T-cell (primary cell): ENCODE measurements at places on chromosomes 6 and 20. TPM values are rescaled to one million over a fixed set of nuclear protein-coding genes. Genes with fewer than 3 reads are reported as not detected.

RIN2 gene
- 0.89 TPM for total RNA-seq

- no peaks in the 10 kb centered on the region for H3K4me1 ChIP-seq
- H3K36me3 ChIP-seq = no peaks in the 10 kb centered on the region
Measured at GRCh38 chr6:77457720-77458349, 5.5 kb downstream of the HTR1B start.

GRCh38 chr6:12586721-12587480, 129.7 kb upstream of the PHACTR1 start:
- no peaks in the 10 kb centered on the region for H3K27me3 ChIP-seq
- no peak overlapping the region for H3K27ac ChIP-seq
- DNase-seq = no peak
- no peak overlapping the region for H3K4me3 ChIP-seq
- no peaks in the 10 kb centered on the region for H3K4me1 ChIP-seq

ME1 gene
- total RNA-seq = 1.0 TPM

DNA sequence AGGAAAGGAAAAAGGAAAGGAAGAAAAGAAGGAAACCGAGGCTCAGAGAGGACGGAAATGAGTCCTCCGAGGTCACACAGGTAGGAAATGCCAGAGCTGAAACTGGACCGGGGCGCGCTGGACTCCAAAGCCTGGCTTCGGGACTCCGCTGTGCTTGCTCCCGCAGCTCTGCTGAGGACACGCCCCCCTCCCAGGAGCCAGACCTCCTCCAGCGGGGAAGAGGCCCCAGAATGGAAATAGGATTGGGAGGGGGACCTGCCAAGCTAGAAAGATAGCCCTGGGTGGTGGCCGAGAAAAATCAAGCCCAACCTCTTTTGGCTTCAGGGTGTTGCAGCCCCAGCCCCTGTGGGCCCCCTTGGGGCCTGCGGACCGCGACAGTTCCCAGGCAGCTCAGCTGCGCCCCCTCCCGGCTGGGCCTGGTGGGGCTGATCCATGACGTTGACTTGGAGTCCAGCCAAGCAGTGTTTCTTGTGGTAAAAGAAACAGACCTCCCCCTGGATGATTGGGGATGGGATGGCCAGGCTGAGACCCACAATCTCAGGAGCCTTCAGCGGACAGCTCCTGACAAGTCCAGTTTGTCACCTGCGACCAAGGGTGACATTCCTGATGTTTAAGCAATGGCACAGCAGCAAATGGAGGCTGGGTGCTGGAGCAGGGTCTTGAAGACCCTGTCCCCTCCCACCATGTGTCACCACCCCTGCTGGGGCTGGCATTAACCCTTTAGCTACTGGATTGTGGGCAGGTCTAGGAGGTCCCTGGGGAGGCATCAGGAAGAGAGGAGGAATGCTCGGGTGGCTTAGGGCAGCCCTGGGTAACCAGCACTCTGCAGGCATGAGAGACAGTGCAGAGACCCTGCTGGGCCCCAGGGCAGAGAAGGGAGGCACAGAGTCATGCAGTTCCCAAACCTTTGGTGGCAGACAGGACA, 55.4 kb downstream of the RIPOR3 start:
- H3K36me3 ChIP-seq = no peaks in the 10 kb centered on the region
- no peak overlapping the region for H3K27ac ChIP-seq
- H3K4me3 ChIP-seq = no peak overlapping the region

IPCEF1 gene
- 61.5 TPM for total RNA-seq

GRCh38 chr6:150363733-150364132, 5.1 kb upstream of the IYD start:
- no peak for DNase-seq
- H3K27ac ChIP-seq = no peak overlapping the region
- peaks cover 5% of the 10 kb centered on the region for H3K27me3 ChIP-seq
- no peak overlapping the region for H3K4me3 ChIP-seq
- no peaks in the 10 kb centered on the region for H3K4me1 ChIP-seq

OTOR gene
- total RNA-seq = not detected

BMP6 gene
- total RNA-seq = not detected

GRCh38 chr20:62584671-62585460, 57.4 kb upstream of the SLCO4A1 start:
- DNase-seq = no peak
- peaks cover 92% of the 10 kb centered on the region for H3K27me3 ChIP-seq
- H3K4me3 ChIP-seq = no peak overlapping the region

BACH2 gene
- total RNA-seq = 81.9 TPM
